Small intestine (tissue), 16 donors: ENCODE measurements at places on chromosomes 3 and 15.
A peak's percentile ranks its signal among the peaks of the same experiment; 100 is the strongest.

DNA sequence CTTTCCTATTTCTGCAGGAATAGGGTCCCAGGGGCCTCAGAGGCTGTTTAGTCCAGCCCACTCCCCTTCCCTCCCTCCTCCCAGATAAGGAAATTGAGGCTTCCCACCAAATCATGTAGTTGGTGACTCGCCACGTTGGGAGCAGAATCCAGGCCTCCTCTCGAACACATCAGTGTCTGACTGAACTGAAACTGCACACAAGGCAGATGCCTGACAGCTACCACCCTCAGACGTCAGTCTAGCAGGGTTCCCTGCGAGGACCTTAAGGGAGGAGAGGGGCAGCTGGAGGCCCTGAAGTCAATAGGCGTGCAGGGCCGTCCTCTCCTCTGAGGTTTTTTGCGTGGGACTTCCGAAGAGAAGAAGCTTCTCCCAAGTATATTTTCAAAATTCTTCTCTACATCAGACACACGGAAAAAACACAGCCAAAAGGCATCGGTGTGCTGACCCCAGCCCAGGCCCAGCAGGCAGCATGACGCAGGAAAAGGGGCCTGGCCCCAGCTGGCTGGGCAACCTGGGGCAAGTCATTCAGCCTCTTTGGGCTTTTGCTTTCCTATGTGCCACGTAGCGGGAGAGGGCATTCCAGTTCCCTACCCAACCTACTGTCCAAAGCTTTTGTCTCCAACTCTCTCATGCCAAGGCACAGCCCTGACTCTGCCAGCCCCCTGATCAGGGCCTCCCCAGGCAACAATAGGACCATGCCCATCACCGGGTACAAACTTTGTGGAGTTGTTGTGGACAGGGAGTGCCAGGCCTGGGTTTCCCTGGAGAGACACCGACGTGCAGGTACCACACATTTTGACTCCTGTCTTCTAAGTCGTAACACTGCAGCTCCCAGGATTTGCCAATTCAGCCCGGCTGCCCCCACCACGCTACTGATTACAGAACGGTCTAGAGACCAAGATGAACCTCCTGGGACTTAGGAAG lies 283.1 kb downstream of the XXYLT1 start:
- DNase-seq, result no peak

- peak; percentile 60 for DNase-seq
These were observed 408 bp downstream of the WDR82 start for GRCh38 chr3:52277972-52278509.

- DNase-seq, result no peak
These were observed 75.2 kb downstream of the RBMS3 start for GRCh38 chr3:29356062-29356461.

GRCh38 chr3:174202561-174202960 lies 656.6 kb upstream of the NAALADL2 start:
- DNase-seq, result no peak

DNA sequence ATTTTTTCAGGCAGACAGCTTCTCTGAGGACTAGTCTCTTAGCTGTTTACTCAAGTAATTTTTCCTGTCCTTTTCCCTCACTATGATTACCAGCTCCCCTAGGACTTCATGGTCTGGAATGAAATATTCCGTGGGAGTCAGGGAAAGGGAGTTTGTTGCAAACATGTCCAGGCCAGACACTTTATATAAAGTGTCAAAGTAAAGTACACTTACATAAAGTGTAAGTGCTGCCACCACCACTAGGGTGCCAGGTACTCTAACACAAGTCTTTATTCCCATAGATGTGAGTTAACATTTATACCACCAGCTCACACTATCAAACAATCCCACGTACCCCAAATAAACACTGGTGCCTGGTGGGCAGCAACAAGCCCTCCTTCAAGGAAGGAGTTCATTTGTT lies 179.8 kb downstream of the SNRPN start:
- no peak for DNase-seq

DNA sequence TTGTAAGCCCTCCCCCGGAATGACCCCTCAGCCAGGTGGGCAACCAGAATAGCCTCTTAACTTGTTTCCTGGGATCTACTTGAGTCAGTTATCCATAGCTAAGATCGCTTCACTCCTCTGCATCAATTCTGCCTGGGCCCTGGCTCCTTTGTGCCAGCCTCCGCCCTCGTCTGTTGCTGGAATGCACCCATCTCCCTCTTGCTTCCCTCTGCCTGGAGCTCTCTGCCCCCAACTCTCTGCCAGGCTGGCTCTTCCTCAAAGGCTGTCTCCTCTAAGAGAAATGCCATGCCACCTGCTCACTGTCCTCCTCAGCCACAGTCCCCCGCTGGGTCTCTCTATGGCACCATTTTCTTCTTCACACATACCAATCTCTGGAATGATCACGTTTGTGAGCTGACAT lies 240.8 kb downstream of the ADAMTS17 start:
- no peak for DNase-seq

GRCh38 chr3:88025001-88025552 lies 33.7 kb downstream of the CGGBP1 start:
- DNase-seq, result no peak

GRCh38 chr3:121768452-121768851 lies 18.9 kb upstream of the GOLGB1 start:
- DNase-seq, result no peak

DNA sequence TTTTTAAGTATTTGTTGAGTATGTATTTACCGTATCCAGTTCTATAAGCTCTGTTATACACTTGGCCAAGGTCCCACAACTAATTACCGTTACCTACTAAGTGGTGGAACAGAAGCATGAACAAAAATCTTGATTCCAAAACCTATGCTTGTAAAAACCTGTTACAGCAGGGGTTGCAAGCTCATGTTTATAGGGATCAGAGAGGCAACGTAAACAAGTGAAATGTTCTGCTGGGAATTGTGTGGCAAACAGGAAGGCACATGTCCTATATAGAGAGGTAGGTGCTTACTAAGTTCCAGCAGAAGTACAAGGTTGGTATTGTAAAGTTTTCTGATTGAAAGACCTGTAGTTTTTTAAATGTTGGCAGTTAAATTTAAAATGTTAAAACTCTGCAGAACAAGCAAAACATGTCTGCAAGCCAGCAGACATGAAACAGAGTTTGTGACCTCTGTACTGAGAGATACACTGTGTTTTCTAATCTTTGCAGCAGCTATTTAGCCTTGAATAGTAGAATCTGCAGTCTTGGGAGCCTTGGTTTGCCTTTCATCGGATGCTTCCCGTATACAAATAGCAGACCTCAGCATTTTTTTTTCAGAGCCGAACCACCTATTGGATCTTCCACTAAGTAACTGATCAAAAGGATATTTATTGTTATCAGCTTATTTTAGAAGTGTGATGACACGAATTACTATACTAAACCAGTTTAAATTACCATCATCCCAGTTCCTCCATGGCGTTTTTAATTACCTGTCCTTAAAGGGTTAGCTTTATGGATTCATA lies 11.4 kb downstream of the IREB2 start:
- no peak for DNase-seq

- no peak for DNase-seq
These were observed 87.1 kb downstream of the WNT7A start for GRCh38 chr3:13792512-13793371.

DNA sequence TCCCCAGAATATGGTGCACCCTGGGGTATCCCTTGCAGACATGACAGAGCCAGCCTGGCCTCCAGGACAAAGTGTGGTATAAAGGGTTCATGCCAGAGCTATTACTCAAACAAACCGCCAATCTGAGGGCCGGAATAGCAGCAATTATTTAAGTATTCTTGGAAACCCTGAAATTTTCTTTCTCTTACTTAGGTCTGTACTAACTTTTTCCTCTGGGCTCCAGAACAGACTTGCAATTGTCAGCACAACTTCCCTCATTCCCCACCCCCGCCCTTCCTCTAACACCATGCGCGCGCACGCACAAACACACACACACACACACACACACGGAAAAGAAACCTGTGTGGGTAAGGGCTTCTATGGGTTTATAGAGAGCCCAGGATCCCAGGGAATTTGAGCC lies 56.3 kb downstream of the ISG20 start:
- DNase-seq, result no peak

- no peak for DNase-seq
These were observed 1.0 kb downstream of the DTWD1 start for GRCh38 chr15:49621887-49622286.

- DNase-seq, result no peak
These were observed 773.5 kb downstream of the SQOR start for GRCh38 chr15:46408312-46408711.

DNA sequence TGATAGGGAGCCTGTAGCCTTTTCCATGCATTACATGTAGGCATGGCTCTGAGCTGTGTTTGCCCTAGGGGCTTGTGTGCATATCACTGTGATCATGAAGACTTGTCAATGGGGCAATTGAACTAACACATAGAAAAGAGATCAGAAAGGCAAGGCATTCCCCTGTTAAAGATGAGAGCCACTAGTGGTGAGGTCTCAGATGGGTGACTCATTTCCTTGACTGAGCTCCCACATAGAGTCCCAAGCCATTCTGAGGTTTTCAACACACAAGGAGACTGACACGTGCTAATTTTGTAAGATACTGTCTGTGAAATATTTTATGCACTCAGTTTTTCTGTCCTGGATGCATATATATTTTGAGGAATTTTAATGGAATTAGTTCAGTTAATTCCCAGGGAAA lies 53.8 kb downstream of the SAMMSON start:
- DNase-seq, result no peak

DNA sequence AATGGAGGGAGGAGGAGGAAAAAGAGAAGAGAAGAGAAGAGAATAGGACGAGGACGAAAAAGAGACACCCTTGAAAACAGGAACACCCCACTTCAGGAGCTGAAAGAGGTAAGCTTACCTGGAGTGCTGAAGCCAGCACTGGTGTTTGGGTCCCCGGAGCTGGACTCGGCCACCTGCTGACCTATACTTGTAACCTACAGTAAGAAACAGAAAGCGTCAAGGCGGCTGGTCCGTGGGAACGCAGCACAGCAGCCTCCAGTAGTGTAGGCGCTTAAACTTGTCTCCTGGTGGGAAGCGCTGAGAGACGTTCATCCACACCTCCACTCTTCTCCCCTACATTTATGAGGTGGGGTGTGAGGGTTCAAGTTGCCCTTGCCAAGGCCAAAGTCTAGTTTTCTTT lies 141.0 kb downstream of the NSMCE3 start:
- DNase-seq, result no peak

DNA sequence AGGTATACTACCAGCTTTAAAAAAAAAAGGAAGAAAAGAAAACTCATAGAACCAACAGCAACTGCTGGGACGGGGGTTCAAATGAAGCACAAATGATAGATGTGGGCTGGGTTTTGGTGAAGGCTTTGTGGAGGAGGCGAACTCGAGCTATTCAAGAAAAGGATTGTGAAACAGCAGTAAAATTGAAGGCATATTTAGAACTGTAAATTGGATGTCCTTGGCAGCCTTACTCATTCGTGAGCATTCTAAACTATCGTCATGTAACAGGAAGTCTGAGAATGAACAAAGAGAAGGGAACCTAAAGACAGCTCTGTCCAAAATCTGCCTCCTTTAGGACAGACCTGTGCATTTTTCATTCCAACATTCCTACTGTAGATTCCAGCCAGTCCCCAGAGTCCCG lies 97.8 kb downstream of the LARS2 start:
- DNase-seq, result no peak

GRCh38 chr15:70412794-70413193 lies 315.1 kb upstream of the TLE3 start:
- DNase-seq, result no peak

- DNase-seq, result peak; percentile 25
These were observed 849 bp downstream of the RRP9 start for GRCh38 chr3:51940648-51941462.

- DNase-seq, result no peak
These were observed 491.9 kb downstream of the NTRK3 start for GRCh38 chr15:87764461-87765240.

DNA sequence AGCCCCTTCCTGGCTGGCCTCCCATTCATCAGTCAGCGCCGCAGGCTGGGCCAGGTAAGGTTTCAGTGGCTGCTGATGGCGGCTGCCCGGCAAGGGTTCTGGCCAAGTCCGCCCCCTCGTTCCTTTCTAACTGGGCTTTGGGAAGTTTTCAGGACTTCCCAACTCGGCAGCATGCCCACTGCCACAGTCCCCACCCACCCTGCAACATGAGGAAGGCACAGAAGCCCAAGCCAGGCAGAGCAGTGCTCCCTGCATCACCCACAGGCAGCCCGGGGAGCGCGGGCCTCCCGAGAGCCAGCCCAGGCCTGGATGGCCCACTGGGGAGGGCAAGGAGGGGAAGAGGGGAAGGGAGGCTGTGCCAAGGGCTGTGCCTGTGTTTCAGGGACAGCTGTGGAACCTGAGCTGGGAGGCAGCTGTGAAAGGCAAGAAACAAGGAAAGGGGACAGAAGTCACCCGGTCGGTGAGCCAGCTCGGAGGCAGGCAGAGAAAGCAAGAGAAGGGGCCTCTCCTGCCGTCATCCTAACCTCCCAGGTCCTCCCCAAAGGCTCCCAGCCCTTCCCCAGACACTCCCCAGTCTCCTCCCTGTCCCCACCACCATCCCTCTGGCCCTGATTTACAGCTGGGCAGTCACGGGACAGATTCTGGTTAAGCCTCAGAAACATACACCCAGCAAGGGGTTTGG lies 73.9 kb downstream of the CPN2 start:
- DNase-seq, result no peak

GRCh38 chr15:68113273-68113672 lies 59.2 kb downstream of the PIAS1 start:
- peak; percentile 41 for DNase-seq

- DNase-seq, result no peak
These were observed 126.2 kb upstream of the MRPS22 start for GRCh38 chr3:139217633-139218032.

GRCh38 chr3:171056528-171056927 lies 30.0 kb upstream of the SLC2A2 start:
- no peak for DNase-seq

GRCh38 chr15:59632714-59633113 lies 21.1 kb downstream of the GCNT3 start:
- no peak for DNase-seq

- peak; percentile 54 for DNase-seq
These were observed 130.1 kb downstream of the UACA start for GRCh38 chr15:70633103-70633831.

DNA sequence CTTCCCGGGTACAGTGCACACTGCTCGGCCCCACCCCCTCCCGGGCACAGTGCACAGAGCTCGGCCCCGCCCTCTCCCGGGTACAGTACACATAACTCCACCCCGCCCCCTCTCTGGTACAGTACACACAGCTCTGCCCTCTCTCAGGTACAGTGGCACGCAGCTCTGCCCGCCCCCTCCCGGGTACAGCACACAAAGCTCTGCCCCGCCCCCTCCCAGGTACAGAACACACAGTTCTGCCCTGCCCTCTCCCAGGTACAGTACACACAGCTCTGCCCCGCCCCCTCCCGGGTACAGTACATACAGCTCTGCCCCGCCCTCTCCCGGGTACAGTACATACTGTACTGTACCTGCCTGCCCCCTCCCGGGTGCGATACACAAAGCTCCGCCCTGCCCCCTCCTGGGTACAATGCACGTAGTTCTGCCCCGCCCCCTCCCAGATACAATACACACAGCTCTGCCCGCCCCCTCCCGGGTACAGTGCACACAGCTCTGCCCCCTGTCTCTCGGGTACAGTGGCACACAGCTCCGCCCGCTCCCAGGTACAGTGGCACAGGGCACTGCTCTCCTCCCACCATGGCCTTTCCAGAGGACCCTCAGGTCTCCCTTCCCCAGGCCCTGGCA lies 16.4 kb upstream of the PRR20G start:
- DNase-seq, result peak; percentile 98

GRCh38 chr15:57704441-57704840 lies 2.1 kb upstream of the POLR2M start:
- DNase-seq, result no peak

- no peak for DNase-seq
These were observed 238.0 kb downstream of the XXYLT1 start for GRCh38 chr3:195032955-195033354.
